ENCODE measurements at places on chromosomes 4 and X. TPM values are rescaled to one million over a fixed set of nuclear protein-coding genes. Genes with fewer than 3 reads are reported as not detected.

HAND2 gene
- not detected for total RNA-seq

DNA sequence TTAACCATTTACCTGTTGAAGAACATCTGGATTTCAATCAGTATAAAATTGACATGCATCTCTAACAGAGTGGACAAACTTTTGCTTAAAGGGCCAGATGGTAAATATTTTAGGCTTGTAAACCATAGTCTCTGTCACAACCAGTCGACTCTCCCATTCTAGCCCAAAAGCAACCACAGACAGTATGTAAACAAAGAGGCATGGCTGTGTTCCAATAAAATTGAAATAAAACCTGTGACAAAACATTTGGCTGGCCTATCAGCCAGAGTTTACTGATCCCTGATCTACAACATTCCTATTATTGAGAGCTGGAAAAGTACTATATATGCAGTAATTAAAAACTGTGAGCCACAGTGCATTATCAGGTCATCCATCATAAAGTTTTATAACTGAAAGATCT is 3.2 kb downstream of the CENPC start:
- no peak for DNase-seq

DNA sequence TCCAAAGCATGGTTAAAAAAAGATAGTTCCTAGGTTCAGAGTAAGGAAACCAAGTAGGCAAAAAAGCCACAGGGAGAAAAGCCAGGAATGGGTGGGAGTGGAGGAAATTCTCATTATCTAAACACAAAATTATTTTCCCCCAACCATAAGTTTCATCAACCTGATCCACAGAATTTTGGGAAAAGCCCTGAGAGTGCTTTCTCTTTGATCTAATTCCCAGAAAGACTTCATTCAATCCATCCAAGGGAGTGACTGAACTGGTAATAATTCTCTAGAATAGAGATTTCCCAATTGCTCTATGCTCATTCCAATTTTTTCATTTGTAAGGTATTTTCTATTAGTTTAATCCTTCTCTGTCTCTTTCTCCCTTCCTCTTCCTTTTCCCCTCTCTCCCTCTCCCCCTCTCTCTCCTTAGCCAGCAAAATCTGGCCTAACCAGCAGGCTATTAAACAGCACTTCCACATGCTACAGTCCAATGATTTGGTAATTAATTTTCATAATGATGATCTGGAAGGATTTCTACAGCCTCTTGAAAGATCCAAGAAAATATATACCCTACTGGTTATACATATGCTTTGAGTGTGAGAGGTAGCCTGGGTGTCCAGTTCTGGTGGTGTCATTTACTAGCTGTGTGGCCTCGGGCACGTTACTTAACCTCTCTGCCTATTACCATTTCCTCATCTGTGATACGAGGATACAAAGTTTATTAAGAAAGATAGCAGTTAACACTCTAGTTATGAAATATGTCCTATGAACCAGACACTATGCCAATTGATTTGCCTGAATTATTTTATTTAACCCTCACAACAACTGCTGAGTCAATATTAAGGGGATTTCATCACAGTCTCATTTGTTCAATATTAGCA is 251.5 kb upstream of the RASGEF1B start:
- DNase-seq, result no peak

GRCh38 chrX:140766024-140766611 is 56.6 kb downstream of the LINC00632 start:
- peak; percentile 3 for DNase-seq

- no peak for DNase-seq
These were observed 7.6 kb downstream of the MAD2L1 start for GRCh38 chr4:120059036-120059435.

DNA sequence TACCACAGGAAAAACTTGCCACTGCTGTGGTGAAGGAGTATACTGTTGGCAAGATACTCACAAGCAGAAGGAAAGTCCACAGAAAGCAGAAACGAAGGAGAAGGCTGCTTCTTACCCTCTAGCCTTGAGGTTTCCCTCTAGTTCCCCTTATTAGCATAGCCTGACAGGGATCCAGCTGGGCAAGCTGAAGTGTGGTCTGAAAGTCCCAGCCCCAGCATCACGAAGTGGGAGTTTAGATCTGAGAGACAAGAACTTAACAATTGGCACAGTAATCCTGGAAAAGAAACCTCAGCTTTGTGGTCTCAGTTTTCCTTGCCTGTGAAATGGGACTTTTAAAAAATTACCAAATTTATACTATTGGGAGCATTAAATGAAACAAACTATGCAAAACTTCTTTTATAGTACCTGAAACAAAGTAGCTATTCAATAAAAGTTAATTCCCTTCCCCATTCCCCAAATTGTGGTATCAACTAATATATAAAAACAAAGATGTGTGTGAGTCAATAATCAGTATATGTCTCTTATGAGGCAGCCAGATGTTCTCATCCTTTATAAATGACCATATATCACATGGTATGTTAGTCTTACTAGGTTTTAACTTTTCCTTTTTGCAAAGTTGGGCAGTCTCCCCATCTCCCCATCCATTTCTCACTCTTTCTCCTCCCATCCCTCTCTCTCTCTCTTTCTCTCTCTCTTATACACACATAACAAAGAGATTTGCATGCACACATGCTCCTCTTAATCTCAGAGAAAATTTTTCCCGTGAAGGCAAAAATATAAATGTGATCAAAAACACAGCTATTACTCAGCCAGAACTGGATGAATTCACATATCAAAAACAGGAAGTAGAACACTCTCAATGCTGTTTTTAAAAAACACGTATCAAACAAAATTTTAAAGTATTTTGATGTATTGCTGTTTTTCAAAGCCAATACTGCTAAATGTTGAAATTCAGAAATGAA is 57.8 kb downstream of the SCFD2 start:
- DNase-seq, result no peak
